Activated T-cell treated with anti-CD3 and anti-CD28 coated beads, Interleukin-2, amount 50 U/mL, for 48 hours (primary cell): ENCODE measurements at places on chromosomes 12 and 14.

GRCh38 chr12:120346681-120347080 is 19.1 kb upstream of the PLA2G1B start:
- DNase-seq = no peak

DNA sequence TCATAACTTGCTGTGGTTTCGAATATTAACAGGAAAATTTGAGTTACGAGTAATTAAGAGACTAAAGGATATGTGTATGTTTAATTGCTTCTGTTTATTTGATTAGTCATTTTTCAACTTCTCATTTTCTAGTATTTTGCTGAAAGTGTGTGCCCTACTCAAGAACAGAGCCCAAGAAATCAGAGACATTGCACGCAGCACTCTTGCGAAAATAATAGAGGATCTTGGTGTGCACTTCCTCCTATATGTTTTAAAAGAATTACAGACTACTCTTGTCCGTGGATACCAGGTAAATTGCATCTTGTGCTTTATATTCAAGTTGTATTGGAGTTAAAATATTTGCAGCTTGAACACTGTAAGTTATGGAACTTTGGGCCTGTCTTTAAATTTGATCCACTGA is 50.8 kb downstream of the ARL1 start:
- DNase-seq = no peak

DNA sequence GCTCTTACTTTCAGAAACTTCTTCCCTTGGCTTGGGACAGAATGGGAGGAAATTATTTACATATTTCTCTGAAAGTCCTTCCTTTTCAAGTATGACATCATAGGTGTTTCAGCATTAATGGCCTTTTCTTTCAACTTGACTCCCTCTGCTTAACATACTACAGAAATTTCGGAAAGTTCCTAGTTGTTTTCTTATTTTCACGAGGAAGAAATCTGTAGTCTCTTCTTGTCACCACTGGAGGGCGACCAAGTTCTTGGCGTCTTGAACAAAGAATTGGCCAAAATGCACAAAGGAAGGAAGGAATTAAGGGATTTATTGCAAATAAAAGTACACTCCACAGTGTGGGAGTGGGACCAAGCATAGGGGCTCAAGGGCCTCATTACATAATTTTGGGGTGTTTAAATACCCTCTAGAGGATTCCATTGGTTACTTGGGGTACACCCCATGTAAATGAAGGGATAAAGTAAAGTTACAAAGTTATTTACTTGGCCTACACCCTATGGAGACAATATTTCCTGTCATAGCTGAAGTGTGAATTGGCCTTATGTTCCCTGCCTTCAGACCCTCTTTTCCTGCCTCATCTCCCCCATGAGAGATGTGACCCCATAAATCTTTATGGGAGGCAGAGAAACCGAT is 70.4 kb downstream of the RPL10L start:
- DNase-seq = no peak

GRCh38 chr12:78580296-78580695 is 284.3 kb upstream of the SYT1 start:
- DNase-seq = no peak

- no peak for DNase-seq
Measured at GRCh38 chr12:50720085-50720484, 43.8 kb upstream of the ATF1 start.
